ENCODE measurements at places on chromosomes 13 and 19. TPM values are rescaled to one million over a fixed set of nuclear protein-coding genes. Genes with fewer than 3 reads are reported as not detected.

Gene CPB2
- total RNA-seq = 0.44 TPM

GRCh38 chr19:33580645-33581037 is 41.1 kb upstream of the CHST8 start:
- H3K4me1 ChIP-seq = peaks cover 10% of the 10 kb centered on the region
- no peak overlapping the region for H3K4me3 ChIP-seq
- peak; percentile 21 for DNase-seq
- H3K27ac ChIP-seq = no peak overlapping the region
- H3K36me3 ChIP-seq = no peaks in the 10 kb centered on the region

- no peaks in the 10 kb centered on the region for H3K27me3 ChIP-seq
- no peak for DNase-seq
- H3K4me3 ChIP-seq = no peak overlapping the region
Measured at GRCh38 chr13:51999510-51999911, 11.7 kb downstream of the ATP7B start.

DNA sequence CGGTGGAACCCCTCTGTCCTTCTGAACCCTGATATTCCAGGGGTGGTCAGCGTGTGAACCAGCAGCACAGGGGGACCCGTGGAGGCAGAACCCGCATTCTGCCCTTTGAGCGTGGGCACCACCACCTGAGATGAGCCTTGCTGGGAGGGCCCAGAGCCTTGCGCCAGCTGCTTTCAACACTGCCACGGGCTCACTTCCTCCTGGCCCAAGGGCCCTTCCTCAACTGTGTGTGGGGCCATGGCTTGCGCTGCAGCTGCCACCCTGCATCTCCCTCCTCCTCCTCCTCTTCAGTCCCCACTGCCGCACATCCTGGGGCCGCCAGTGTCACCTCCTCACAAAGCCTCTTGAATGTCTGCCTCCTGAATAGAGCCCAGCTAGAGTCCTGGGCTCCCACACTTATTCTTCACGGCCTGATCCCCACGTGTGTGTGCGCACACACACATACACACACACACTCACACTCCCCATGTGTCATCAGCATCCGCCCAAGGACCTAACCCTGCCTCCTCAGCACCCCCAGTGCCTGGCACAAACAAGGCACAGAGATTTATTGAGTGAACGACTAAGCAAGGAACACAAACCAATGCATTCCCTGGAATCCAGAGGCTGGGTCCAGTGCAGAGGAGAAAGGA is 26.9 kb upstream of the TMEM160 start:
- H3K27ac ChIP-seq = peak overlapping the region; percentile 2
- DNase-seq = no peak
- H3K27me3 ChIP-seq = no peaks in the 10 kb centered on the region
- H3K4me1 ChIP-seq = no peaks in the 10 kb centered on the region
- H3K36me3 ChIP-seq = peaks cover 6% of the 10 kb centered on the region

DNA sequence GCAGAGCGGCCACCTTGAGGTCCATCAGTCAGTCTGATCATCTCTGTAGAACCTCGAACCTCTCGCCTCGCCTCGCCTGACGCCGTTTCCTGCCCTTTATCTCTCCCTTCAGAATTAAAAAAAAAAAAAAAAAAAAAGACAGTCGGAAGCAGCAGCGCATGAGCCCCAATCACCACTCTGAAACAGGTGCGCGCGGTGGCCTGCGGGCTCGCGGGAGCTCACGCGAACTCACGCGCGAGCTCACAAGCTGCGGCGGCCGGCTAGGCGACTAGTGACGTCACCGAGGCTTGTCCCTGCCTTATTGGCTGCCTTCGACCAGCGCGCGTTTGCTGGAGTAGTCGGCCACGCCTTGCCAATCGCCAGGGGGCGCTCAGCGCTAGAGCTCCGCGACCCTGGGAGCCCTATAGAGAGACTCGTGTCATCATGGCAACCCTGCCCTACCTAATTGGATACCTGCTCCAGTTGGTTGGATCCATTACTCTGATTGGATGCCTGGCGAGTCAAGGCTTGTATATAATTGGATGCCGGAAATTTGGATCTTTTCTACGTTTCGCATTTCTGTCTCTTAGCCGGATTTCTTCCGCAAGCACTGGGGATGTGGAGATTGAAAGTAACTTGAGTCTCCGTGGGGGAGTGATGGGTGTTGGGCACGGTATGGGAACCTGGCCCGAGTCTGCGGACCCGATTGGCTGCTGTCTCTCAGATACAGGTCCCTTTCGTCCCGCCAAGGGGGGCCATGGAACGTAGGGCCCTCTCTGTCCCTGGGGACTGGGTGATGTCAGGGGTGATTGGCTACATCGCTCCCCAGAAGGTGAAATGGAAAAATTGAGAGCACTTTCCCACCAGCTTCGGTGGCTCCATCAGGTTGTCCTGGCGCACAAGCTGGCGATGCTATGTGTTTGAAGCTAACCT is 31.6 kb downstream of the SYT3 start:
- H3K36me3 ChIP-seq = no peaks in the 10 kb centered on the region
- H3K4me3 ChIP-seq = peak overlapping the region; percentile 54
- DNase-seq = peak; percentile 97
- H3K4me1 ChIP-seq = peaks cover 13% of the 10 kb centered on the region
- H3K27ac ChIP-seq = no peak overlapping the region

DNA sequence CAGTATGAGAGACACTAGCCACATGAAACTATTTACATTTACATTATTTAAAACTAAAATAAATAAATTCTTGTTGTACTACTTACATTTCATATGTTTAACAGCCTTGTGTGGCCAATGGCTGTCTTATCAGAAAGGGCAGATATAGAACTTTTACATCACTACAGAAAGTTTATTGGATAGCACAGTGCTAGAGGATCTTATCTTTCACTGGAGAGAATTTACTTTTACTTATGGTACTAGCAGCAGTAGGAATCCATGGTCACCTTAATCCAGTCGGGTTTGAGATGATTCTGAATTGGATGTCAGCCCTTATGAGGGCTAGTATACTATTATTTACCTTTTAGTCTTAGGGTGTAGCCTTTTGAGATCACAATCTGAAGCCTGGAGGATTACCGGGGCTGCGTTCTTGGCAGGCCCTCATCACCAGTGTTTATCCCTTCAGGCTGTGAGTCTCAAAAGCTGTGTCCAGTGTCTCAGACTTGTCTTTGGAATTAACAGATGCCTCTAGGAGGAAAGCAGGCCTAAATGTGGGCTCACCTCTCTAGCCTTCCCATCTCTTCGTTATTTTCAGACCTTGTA is 21.7 kb downstream of the IFT88 start:
- H3K4me3 ChIP-seq = no peak overlapping the region
- no peaks in the 10 kb centered on the region for H3K4me1 ChIP-seq
- DNase-seq = no peak
- no peaks in the 10 kb centered on the region for H3K27me3 ChIP-seq

Gene ZNF808
- 25.9 TPM for total RNA-seq

GRCh38 chr13:26619358-26619757 is 61.9 kb downstream of the WASF3 start:
- no peak overlapping the region for H3K4me3 ChIP-seq
- no peak for DNase-seq
- H3K27ac ChIP-seq = no peak overlapping the region
- no peaks in the 10 kb centered on the region for H3K27me3 ChIP-seq

GRCh38 chr13:112890316-112891145 is 78.5 kb upstream of the MCF2L start:
- H3K36me3 ChIP-seq = no peaks in the 10 kb centered on the region
- H3K4me1 ChIP-seq = peaks cover 40% of the 10 kb centered on the region

Gene CEACAM7
- total RNA-seq = not detected

Data from neural crest cell (in vitro differentiated cells).